Putamen (tissue), 1 donor: ENCODE measurements at places on chromosomes 6 and 20.

GRCh38 chr6:166927240-166927934 is 29.0 kb downstream of the RNASET2 start:
- DNase-seq, result no peak

GRCh38 chr6:4780360-4780812 is 4.2 kb downstream of the CDYL start:
- DNase-seq, result no peak

DNA sequence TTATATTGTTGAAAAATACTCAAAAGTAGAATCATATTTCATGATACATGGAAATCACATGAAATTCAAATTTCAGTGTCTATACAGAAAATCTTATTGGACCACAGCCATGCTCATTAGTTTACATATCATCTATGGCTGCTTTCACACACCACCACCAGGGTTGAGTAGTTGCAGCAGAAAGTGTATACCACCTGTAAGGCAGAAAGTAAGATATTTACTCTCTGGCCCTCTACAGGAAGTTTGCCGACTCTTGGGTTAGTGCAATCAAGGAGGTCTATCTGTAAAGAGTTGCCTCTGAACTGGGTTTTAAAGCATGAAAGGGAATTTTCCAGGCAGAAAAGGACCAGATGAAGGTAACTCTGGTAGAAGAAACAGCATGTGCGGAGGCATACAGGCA is 432.3 kb downstream of the DHX35 start:
- DNase-seq, result no peak

- no peak for DNase-seq
Measured at GRCh38 chr6:124119596-124119995, 315.9 kb downstream of the NKAIN2 start.

- DNase-seq, result no peak
Measured at GRCh38 chr6:169985121-169986015, 233.9 kb downstream of the ERMARD start.

GRCh38 chr20:19642860-19643259 is 115.2 kb upstream of the RIN2 start:
- DNase-seq, result no peak

DNA sequence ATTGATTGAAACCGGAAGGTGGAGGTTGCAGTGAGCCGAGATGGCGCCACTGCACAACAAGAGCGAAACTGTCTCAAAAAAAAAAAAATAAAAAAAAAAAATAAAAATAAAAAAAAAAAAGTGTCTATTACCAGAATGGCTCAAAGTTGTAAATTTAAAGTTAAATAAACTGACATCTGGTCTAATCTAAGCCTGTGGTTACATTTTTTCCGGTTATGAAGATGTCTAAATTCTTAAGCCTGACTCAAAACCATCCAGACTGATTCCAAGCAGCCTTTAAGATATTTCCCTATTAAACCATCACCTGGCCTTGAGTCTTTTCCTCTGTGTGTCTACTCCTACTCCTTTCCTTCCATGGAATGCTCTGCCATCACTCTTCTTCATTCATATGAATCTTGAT is 371.7 kb upstream of the RUNX2 start:
- DNase-seq, result no peak

- DNase-seq, result no peak
Measured at GRCh38 chr20:54255157-54255556, 47.3 kb downstream of the PFDN4 start.

DNA sequence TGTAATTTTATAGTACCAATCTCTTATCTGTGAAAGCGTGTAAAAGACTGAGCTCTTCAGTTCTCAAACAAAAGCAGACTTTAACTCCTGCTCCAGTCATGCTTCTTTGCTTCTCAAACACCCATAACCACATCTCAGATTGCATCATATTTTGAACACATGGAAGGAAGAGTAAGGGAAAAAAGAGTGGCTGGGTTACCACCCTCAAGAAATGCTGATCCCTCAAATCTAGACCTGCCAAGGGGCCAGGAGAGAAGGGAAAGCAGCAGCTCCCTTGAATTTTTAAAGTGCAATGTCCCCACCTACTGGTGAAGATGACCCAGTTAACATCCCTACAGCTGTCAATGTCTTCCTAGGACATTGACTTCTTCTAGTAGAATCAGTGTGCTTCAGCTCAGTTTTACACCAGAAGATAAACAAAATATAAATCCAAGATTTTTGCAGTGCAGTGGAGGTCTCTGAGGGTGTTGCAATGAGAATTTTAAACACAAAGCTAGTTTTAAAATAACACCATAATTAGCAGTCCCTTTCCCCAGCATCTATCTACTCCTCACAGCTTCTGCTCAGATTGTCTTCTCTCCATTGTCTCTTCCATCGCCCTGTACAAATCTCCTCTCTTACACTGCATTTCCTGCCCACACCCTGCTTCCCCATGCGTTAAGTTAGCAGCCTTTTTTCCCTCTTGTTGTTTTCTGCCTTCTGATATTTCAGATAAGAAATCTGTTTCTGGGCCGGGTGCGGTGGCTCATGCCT is 22.6 kb upstream of the HLA-DQB2 start:
- peak; percentile 53 for DNase-seq

DNA sequence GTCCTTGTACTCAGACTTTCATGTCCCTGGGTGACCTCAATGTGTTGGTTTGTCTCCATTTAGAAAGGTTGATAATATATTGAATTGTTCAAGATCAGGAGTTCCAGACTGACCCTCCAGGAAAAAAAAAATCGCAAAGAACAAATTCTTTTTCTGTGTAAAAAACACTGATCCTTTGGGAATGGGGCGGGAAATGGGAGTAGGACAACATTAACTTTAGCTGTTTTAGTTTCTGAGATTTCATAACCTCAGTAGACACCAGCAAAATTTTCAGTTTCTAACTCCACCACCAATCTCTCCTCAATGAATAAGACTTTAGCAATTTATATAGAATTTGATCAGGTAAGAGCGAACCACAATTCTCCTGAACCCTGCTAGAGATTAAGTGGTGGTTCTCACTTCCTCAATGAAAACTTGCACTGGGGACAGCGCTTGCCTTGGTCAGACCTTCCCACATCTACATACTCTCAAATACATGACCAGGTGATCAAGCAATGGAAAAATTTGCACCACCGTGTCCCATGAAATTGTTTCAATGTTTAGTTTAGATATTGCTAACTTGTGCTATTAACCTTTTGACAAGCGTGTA is 231.2 kb upstream of the PLN start:
- no peak for DNase-seq

DNA sequence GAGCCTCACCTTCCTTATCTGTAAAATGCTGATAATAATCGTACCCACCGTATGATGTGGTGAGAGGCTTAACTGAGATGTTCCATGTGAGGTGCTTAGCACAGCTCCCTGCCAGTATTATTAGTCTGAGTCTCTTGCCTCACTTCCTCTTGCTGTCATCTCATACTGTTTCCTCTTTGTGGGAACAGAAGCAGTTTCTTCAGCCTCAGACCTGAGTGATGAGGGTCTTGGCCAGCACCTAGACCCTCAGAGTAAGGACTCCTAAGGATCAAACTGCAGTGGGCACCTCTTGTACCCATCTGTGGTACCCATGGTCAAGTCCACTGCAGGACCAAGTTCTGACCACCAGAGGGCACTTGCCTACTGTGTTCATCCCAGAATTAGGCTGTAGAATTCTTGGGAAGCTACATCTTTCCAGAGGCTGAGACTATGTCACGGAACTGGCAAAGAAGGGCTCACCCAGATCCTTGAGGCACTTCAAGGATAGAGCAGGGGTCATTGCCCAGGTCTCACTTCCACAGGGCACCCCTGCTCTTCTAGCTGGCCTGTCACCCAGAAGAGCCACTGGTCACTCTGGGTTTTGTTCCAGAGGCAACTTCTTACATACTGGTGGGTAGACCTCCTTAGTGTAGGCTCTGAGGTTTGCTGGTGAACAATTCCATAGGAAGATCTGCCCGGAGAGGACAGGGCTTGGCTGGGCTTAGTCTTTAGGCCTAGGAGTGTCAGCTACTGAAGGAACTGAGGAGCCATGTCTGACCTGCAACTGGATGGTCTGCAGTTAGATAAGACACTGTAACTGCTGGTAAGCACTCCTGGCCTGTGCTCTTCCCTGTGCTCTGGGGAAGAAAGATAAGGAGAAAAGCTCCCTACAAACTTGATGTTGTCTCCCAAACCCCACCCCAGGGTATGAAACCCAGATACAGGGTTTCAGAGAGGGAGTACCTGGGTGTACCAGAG is 20.6 kb upstream of the SGK2 start:
- DNase-seq, result peak; percentile 47

- no peak for DNase-seq
Measured at GRCh38 chr6:28635547-28636158, 110.0 kb downstream of the GPX5 start.

DNA sequence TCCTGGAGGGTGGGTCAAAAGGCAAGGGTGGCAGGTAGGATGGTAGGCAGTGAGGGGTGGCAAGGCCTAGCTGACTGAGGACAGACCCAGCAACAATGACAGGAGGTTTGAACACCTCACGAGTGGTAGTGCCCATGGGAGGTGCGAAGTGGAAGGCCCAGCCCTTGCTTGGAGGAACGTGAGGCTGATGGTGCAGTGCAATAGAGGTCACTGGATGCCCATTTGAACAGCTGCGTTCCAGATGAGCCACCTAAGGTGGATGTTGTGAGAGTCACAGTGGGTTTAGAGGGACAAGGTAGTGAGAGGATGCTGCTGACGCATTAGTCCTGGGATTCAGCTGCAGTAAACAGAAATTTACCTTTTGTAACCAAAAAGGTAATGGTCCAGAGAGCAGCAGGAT is 15.6 kb downstream of the TMEM74B start:
- no peak for DNase-seq

- DNase-seq, result no peak
Measured at GRCh38 chr6:74507649-74508048, 698.2 kb downstream of the COL12A1 start.

- no peak for DNase-seq
Measured at GRCh38 chr6:81158956-81159355, 593.5 kb downstream of the TENT5A start.

GRCh38 chr6:73768558-73768957 is 72.6 kb downstream of the CD109 start:
- no peak for DNase-seq

GRCh38 chr6:11865680-11866300 is 87.2 kb upstream of the ADTRP start:
- DNase-seq, result no peak

DNA sequence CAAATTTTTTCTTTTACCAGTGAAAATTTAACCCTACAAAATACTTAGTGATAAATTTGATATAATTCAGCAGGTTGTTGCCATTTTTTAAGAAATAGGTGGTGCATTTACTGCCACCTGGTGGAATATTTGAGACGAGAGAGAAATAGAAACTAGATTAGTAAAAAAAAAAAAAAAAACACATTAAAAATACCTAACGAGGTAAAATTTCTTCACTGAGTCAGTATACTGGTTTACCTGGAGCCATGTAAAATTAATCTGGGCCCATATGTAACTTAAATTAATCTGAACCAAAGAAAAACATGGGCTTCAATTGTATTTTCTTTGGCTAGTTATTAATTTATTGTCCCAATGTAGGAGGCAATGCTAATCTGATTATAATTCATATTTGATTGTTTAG is 520.8 kb downstream of the EPM2A start:
- DNase-seq, result no peak

DNA sequence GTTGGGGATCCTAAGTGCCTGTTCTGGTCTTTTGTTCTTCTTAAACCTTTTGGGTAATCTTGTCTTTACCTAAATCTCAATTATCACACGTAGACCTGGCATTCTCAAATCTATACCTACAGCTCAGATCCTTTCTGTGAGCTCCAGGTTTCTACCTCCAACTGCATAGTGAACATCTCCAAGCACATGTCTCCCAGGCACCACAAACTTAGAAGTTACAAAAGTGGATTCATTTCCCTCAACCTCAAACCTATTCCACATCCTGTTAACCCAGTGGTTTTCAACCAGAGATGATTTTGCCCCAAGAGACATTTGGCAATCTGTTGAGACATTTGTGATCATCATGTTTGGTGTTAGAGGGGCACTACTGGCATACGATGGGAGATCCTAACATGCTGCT is 183.5 kb downstream of the TENT5A start:
- no peak for DNase-seq

- DNase-seq, result no peak
Measured at GRCh38 chr6:170093276-170093657, 197.6 kb downstream of the DLL1 start.

- no peak for DNase-seq
Measured at GRCh38 chr6:170366248-170366960, 59.8 kb downstream of the FAM120B start.

GRCh38 chr6:48511378-48511777 is 400.4 kb upstream of the PTCHD4 start:
- DNase-seq, result no peak

DNA sequence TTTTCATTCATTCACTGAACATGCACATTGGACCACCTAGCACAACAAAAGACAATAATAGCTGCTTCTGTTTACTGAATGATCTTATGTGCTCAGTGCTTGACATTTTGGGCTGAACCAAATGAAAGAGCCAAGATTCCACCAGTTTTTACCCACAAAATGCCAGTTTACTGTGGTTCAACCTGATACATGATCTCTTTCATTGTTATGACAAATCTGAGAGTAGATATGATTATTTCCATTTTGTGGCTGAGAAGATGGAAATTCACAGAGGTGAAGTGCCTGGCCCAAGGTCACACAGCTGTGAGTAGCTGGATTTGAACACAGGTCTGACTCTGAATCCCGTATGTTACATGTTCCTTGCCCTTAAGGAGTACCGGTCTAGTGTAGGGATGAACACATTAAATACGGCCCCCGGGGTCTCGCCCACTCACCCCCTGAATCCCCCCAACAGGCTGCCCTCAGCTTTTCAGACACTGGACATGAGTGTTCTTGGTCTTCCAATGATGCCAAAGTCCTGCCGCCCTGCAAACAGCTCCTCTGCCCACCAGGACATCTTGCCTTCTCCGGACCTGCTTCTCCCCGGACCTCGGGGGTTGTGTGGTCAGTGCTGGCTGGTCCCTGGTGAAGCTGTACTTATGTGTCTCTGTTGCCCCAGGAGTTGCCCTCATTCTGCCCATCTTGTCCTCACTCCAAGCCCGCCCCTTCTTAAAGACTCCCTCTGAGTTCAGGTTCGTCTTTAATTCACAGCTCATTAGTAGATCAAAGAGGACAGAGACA is 58.6 kb upstream of the SLC32A1 start:
- DNase-seq, result no peak

GRCh38 chr6:47161176-47161687 is 119.1 kb upstream of the ADGRF1 start:
- DNase-seq, result peak; percentile 26
